Caco-2 (cell line): ENCODE measurements at places on chromosomes 3 and 15. TPM values are rescaled to one million over a fixed set of nuclear protein-coding genes. Genes with fewer than 3 reads are reported as not detected.

Gene PIF1
- total RNA-seq, result 45.8 and 47.9 TPM in 2 replicates

Gene TAGLN3
- not detected in 2 replicates for total RNA-seq

Gene JAGN1
- total RNA-seq, result 34.2 and 35.9 TPM in 2 replicates

Gene MUC13
- total RNA-seq, result 3.5 and 5.0 TPM in 2 replicates

Gene RBP2
- 26.9 and 28.0 TPM in 2 replicates for total RNA-seq

Gene SERPINI2
- not detected in 2 replicates for total RNA-seq

Gene CLDN16
- total RNA-seq, result 0.27 and 0.30 TPM in 2 replicates
